Substantia nigra (tissue), 51 donors: ENCODE measurements at places on chromosomes 16 and 17.

GRCh38 chr16:87051526-87052320, 265.5 kb downstream of the C16orf95 start:
- no peak for DNase-seq

DNA sequence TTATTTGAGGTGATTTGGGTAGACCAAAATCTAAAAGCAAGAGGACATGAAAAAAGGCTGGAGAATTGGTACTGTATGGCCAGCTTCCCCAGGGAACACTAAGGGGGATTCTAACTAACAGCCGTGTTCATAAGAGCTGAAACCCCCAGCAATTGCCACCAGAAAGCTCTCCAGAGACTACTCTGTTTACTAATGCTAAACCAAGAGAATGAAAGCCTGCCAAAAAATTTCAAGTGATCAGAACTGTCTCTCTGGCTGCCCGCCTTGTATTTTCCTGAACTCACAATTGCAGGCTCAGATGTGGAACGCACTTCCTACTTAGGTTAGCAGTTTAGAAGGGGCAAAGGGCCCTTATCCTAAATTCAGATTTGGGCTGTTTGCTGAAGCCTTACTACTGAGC, 24.1 kb downstream of the MYH10 start:
- DNase-seq, result no peak

- no peak for DNase-seq
Measured at GRCh38 chr17:36183001-36183971, 6.8 kb upstream of the TBC1D3B start.

GRCh38 chr16:25771812-25772568, 80.2 kb downstream of the HS3ST4 start:
- DNase-seq, result no peak

- DNase-seq, result no peak
Measured at GRCh38 chr16:28140788-28141618, 70.8 kb downstream of the XPO6 start.

GRCh38 chr17:56653877-56654276, 60.4 kb downstream of the NOG start:
- DNase-seq, result no peak

DNA sequence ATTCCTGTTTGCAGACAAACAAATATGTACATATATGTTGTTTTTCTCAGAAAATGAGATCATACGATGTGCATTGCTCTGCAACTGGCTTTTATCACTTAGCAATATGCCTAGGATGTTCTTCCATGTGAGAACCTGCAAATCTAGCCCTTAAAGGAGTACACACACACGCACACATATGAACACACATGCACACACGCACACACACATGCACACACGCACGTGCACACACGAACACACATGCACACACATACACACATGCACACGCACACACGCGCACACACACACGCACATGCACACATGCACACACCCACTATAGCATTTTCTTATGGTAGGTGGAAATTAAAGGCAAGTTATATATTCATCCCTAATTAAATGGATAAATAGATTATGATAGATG, 8.1 kb upstream of the OR2C1 start:
- no peak for DNase-seq

DNA sequence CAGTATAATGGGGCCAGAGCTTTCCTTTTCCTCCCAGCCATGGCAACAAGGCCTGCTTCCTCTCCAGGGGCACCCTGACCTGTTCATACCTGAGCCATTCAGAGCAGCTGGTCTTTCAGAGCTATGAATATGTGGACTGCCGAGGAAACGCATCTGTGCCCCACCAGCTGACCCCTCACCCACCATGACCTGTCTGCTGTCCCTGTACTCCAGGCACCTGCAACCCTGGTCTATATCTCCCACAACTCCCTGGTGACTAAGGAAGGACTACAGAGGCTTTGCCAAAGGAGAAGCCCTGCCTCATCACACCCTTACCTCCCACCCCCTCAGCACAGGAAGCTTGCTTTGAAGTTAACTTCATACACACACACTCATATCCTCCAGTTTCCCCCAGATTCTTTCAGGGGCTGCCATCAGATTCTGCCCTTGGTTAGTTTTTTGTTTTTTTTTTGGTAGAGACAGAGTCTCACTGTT, 6.0 kb downstream of the TMEM106A start:
- DNase-seq, result no peak

- no peak for DNase-seq
Measured at GRCh38 chr16:55913716-55914115, 38.5 kb upstream of the CES5A start.

- DNase-seq, result no peak
Measured at GRCh38 chr16:73067671-73068540, 20.0 kb upstream of the ZFHX3 start.
